ENCODE measurements at places on chromosomes 11 and 22.

- no peak for DNase-seq
Measured at GRCh38 chr11:44884056-44884455, 66.6 kb downstream of the TP53I11 start.

- no peak for DNase-seq
Measured at GRCh38 chr11:125517116-125517770, 21.2 kb upstream of the FEZ1 start.

- no peak for DNase-seq
Measured at GRCh38 chr11:106156290-106156937, 79.0 kb downstream of the AASDHPPT start.

DNA sequence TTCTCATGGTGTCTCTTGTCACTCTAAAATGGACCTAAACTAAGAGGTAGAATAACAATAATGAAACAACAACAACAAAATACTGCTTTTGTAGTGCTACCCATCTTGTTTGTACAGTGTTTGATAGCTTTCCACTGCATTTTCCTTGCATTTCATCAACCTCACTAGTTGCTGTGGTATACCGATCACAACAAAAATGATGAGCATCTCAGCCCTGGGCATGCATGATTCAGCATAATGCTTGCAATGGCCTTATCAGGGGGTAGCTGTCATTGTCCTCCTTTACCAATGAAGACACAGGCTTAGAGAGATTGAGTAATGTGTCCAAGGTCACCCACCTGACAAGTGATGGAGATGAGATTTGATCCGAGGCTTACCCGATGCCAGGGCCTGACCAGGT lies 682.5 kb downstream of the NTM start:
- DNase-seq = no peak

DNA sequence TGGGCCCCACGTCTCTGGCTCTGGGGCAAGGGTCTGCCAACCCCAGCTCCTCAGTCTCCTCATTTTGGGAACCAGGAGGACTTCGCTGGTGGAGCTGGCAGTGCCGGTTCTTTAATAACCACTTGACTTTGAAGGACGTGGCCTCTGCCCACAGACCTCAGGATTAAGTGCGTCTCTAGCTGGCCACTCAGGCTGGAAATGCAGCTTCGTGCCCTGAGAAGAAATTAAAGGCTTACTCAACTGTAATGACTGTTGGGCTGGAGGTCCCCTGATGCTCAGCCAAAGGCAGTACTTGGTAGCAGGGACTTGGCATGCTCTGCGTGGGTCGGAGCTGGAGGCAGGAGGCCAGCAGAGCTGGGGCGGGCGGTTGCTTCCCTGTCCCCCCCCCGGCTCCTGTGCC lies 16.7 kb upstream of the PARVG start:
- DNase-seq = no peak

- DNase-seq = no peak
Measured at GRCh38 chr11:93895106-93895862, 44.9 kb upstream of the VSTM5 start.

GRCh38 chr22:46162285-46162684 lies 12.0 kb downstream of the PPARA start:
- DNase-seq = no peak

GRCh38 chr22:45322873-45323525 lies 13.3 kb downstream of the FAM118A start:
- DNase-seq = no peak

- no peak for DNase-seq
Measured at GRCh38 chr22:43706151-43706550, 106.0 kb downstream of the EFCAB6 start.

DNA sequence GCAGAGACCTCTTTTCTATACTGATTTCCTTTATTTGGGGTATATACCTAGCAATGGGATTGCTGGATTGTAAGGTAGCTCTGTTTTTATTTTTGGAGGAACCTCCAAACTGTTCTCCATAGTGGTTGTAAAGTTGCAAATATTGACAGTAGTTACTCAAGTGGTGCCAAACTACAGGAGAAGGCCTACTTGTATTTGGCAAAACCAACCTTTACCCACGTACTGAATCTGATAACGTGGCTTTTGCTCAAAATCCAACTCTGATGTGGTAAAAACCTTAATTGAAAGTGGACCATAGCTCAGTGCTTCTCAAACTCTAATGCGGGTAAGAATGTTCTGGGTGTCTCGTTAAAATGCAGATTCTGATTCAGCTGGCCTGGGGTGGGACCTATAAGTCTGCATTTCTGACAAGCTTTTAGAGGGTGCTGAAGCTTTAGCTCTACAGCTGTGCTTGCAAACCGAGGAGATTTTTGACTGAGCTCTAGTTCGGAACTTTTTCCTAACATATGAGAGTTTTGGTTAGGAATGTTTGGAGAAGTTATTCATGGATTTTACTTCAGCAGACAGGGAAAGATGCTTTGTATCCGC lies 69.8 kb downstream of the PACS1 start:
- DNase-seq = no peak

DNA sequence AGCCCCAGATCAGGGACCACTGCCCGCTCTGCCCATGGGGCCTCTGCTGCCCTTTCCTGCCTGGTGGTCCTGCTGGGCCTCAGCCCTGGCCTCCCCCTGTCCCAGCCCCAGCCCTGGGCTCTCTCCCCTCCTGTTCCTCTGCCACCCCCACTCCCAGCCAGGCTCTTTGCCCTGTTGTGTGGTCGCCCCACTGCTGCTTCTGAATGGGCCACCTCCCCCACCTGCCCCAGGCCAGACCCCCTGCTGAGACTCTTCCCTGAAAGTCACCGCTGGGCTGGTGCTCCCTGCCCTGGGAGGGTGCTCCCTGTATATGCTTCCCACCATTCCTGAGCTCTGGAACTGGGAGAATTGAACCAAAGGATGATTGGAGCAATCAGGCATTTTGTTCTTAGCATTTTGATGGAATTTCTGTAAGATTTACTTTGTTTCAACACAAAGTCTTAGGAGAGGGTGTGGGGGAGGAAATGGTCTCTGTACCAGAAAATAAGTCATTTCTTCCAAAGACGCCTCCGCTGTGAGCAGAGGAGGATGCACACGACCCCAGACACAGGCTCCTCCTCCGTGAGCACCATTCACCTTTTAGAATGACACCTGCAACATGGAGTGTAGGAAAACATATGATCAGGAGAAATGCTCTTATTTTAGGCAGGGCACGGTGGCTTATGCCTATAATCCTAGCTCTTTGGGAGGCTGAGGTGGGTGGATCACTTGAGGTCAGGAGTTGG lies 5.2 kb downstream of the APOBEC3B start:
- no peak for DNase-seq

- DNase-seq = no peak
Measured at GRCh38 chr22:17786435-17787161, 12.3 kb upstream of the BID start.

DNA sequence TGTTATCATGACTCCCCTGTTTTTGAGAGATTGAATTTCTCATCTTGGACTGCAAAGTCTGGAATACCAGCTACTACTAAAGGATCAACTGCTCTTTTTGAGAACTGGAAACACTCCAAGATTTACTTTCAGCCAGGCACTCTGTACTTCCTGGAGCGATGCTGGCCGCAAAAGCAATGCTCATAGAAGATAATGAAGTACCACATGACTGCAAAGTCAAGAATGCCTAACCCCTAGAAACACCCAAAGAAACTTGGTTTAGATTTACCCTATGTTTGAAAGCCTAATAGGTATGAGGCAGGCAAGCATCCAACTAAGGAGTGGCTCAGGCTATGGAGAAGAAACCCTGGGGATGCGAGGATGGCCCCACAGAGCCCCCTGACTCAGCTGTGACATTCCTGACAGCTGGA lies 47.7 kb upstream of the ARHGAP20 start:
- no peak for DNase-seq

GRCh38 chr11:62622476-62623089 lies 797 bp upstream of the B3GAT3 start:
- no peak for DNase-seq

GRCh38 chr11:134464981-134465730 lies 53.1 kb upstream of the B3GAT1 start:
- no peak for DNase-seq

DNA sequence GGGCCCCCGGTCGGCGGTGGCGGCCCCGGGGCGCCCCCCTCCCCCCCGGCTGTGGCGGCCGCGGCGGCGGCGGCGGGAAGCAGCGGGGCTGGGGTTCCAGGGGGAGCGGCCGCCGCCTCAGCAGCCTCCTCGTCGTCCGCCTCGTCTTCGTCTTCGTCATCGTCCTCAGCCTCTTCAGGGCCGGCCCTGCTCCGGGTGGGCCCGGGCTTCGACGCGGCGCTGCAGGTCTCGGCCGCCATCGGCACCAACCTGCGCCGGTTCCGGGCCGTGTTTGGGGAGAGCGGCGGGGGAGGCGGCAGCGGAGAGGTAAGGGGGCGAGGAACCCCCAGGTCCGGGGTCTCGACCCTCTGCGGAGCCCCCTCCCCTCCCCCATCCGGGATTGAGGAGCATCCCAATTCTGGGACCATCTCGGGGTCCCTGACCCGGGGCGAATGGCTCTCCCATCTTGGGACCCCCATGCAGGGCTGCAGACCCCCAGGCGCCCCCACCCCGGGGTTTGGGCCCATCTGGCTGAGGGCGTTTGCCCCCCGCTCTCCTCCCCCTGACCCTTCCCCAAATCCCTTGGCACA lies 431 bp downstream of the KMT2A start:
- DNase-seq = no peak

DNA sequence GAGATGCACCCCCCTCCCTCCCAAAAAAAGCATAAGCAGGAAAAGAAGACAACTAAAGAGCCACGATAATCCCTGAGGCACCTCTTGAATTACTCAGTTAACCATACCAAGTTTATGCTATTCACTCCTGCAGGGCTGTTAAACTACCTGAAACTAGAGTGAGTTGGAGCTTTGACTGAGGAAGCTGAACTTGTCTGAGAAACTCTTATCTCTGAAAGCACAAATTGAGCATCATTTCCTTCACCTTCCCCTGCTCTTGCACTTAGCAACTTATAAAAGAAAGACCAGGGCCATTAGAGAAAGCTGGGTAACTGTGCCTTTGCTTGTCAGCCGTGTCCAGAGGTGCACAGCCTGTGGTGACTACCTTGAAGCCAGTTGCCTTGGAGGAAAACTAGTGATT lies 745.6 kb downstream of the NELL1 start:
- DNase-seq = no peak

DNA sequence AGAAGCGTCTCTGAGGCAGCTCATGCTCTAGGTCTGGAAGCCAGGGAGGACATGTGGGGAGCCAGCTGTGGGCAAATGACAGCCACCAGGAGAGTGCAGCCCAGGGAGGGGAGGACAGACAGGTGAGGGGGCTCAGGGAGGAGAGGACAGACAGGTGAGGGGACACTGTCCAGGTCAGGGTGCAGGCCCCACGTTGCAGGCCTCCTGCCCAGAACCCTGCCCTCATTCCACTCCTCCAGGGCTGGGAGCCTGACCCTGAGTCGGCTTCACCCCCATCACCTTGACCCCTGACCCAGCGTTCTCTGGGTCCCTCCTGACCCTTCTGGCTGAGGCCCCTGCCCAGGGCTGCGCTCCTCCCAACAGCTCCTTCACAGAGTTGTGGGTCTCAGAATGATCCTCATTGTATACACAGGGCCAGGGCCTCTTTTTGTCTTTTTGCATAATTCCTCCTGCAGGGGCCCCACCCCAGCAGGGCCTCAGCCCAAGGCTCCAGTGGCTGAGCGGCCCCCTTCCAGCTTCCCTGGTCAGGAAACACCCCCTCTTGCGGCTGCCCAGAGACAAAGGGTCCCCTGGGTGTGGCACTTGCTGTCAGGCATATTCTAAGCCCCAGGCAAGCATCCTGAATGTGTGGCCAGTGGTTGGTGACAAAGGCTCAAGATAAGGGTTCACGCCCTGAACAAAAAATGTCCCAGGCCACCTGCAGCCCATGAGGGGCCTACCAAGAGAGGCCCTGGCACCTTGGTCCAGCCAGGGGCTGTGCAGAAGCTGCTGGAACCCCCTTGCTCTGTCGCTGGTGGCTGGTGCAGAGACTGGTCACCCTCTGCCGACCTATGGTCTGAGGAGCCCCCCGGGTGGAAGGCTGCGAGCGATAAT lies 853.0 kb downstream of the BRD1 start:
- no peak for DNase-seq

GRCh38 chr11:71329786-71330185 lies 77.4 kb upstream of the SHANK2 start:
- DNase-seq = no peak

GRCh38 chr11:79237703-79238102 lies 203.1 kb downstream of the TENM4 start:
- DNase-seq = no peak

DNA sequence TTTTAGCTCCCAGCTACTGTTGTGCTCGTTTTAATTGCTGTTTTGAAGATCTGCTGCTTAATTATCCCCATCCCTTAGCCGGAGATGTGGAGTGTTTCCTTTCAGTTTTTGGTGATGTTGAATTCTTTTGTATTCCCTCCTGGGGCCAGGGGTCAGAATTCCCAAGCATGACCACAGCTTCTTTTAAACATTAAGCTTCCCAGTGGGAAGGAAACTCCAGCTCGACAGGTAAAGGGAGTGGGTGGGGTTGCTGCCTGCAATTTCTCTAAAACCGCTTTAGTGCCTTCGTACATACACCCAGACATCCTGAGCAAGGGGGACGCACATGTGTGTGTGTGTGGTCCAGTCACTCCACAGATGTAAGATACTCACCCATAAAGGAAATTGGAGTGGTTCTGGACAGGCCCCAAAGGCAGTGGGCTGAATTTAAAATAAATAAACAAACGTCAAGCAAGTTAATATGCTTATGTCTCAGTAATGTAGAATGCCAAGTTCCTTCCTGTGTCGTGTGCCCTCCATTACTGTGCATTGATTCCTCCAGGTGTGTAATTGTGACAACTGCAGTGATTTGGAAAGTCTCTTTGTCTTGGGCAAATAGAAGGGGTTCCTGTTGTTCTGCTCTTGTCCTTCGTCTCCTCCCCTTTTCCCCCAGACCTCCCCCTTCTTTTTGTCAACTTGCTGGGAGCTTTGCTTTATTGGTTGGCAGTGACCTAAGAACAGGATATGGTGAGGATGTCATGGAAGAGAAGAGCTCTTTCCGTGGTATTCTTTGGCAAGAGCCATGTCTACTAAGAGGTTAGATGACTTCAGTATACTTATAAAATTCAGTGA lies 19.2 kb upstream of the ADSL start:
- DNase-seq = no peak

- no peak for DNase-seq
Measured at GRCh38 chr11:14240221-14240620, 118.8 kb downstream of the RRAS2 start.

DNA sequence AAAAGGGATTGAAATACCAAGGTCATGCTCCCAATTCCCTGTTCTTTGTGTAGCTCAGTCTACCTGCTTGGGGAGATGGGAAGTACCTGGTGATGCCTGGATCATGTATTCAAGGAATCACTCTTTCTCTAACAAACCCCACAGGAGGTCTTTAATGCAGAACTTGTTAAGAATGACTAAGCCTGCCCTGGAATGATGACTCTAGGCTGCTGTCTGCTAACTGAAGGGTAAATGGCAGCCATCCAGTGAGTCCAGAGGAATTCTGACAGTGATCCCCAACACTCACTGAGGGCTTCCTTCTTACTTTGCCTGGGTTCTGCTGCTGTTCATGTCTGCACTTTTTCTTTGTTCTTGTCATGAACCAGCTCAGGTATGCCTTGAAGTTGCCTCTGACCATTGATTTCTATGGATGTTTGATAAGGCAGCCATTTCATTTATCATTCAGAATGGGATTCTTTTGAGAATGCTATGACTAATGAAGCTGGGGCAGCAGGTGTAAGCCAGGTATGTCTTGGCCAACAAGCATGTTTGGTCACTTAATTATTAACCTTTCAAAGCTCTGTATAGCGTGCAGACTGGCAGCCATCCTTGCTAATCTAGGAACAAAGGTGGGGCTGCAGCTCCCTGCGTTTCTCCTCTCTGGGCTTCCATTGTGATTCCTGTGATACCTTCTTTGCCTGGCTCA lies 11.4 kb downstream of the PRSS23 start:
- no peak for DNase-seq

Measured in stimulated activated CD4-positive, alpha-beta T cell treated with anti-CD3 and anti-CD28 coated beads, Interleukin-1b, Interleukin-23, amount 100 ng/mL, for 1 hour (primary cell).